ENCODE measurements at places on chromosomes 4 and X. TPM values are rescaled to one million over a fixed set of nuclear protein-coding genes. Genes with fewer than 3 reads are reported as not detected.

Gene RAB40AL
- 4.9 TPM for total RNA-seq

Gene FREM3
- total RNA-seq: not detected

Gene GRIA2
- total RNA-seq: not detected

Gene LAS1L
- 16.4 TPM for total RNA-seq

Gene FATE1
- total RNA-seq: 1.7 TPM

Gene P2RY8
- total RNA-seq: 3.5 TPM

Gene CACNA1F
- total RNA-seq: 0.21 TPM

Gene XK
- total RNA-seq: 3.5 TPM

Gene GPRASP3
- 8.3 TPM for total RNA-seq

GRCh38 chrX:7346021-7346420 lies 198.1 kb upstream of the PUDP start:
- H3K4me1 ChIP-seq: no peaks in the 10 kb centered on the region
- H3K4me3 ChIP-seq: no peak overlapping the region
- H3K27ac ChIP-seq: no peak overlapping the region
- H3K27me3 ChIP-seq: no peaks in the 10 kb centered on the region
- no peak for DNase-seq

DNA sequence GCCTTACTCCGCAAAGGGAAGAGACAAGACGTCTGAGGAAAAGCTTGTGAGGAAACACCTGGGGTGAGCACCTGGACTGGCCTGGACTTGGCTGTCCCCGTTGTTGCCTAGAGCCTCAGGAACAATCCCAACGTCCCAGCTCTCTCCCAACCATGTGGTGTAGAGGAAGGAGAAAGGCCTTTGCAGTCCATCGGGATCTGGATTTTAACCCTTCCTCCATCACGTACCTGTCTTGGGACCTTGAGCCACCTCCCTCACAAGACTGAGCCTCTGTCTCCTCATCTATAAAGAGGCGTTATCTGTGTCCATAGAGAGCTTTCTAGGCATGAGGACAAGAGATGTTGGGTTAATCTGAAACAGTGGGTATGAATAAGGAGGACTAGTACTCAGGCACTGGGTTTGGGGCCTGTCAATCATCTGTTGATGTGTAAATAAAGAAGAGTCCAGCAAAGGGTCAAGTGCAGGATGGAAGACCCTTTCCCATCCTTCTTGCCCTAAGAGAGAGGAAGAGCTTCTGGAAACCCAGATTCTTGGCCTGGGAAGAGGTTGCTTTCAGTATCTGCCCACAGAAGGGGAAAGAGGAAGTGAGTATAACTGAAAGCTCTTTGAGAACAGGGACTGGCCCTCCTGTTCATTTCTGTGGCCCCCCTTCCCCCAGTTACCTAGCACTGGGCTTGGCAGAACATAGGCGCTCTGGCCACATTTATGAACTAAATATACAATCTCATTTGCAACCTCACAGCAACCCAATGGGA lies 137.1 kb downstream of the PJA1 start:
- H3K36me3 ChIP-seq: no peaks in the 10 kb centered on the region
- DNase-seq: no peak
- peak overlapping the region; percentile 32 for H3K27ac ChIP-seq
- H3K27me3 ChIP-seq: no peaks in the 10 kb centered on the region

- H3K4me1 ChIP-seq: no peaks in the 10 kb centered on the region
- H3K4me3 ChIP-seq: no peak overlapping the region
- no peaks in the 10 kb centered on the region for H3K36me3 ChIP-seq
- H3K27me3 ChIP-seq: no peaks in the 10 kb centered on the region
- DNase-seq: no peak
- no peak overlapping the region for H3K27ac ChIP-seq
Measured at GRCh38 chr4:174826660-174827059, 2.4 kb downstream of the GLRA3 start.

GRCh38 chr4:76879731-76880364 lies 18.1 kb downstream of the SOWAHB start:
- no peaks in the 10 kb centered on the region for H3K36me3 ChIP-seq
- no peaks in the 10 kb centered on the region for H3K27me3 ChIP-seq
- no peaks in the 10 kb centered on the region for H3K4me1 ChIP-seq
- no peak overlapping the region for H3K4me3 ChIP-seq
- no peak overlapping the region for H3K27ac ChIP-seq

- no peak for DNase-seq
- H3K27ac ChIP-seq: no peak overlapping the region
- no peaks in the 10 kb centered on the region for H3K36me3 ChIP-seq
- no peak overlapping the region for H3K4me3 ChIP-seq
- H3K4me1 ChIP-seq: no peaks in the 10 kb centered on the region
- no peaks in the 10 kb centered on the region for H3K27me3 ChIP-seq
Measured at GRCh38 chrX:38570396-38570795, 9.1 kb downstream of the TSPAN7 start.

DNA sequence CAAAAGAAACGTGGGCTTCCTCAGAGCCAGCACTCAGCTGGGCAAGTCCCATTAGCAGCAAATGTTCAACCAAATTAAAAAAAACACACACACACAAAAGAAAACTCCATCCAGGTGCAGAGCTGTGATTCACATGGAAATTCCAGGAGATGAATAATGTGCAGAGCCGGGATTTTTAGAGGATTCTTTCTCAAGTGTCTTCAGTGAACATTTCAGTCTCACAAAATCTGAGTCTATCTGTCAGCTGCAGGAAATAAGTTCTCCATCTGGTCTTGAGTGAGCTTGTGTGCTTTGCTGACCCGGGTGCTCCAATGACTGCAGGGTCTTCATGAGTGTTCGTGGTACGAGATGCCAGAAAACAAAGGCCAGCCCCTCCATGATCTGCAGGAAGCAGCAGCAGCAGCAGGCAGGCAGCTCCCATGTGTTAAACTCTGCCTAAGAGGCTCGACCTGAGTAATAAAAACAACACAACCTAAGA lies 44.3 kb downstream of the RASGEF1B start:
- no peak overlapping the region for H3K4me3 ChIP-seq
- no peak for DNase-seq
- H3K27ac ChIP-seq: no peak overlapping the region
- H3K27me3 ChIP-seq: no peaks in the 10 kb centered on the region
- peaks cover 7% of the 10 kb centered on the region for H3K36me3 ChIP-seq

DNA sequence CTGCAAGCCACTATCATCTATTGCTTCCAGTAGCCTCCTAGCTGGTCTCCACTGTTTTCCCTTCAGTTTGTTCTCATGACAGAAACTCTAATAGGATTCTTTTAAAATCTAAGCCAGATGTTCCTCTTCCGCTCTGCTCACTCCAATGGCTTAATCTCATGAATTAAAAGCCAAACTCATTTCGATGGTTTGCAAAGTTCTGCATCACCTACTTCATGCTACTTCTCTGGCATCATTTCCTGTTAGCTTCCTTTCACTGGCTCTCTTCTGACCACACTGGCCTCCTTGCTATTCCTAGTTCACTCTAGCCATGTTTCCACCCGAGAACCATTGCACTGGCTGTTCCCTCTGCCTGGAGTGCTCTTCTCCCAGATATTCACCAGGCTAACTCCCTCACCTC lies 102.0 kb upstream of the LSM6 start:
- no peak overlapping the region for H3K27ac ChIP-seq
- H3K27me3 ChIP-seq: no peaks in the 10 kb centered on the region
- H3K4me3 ChIP-seq: no peak overlapping the region
- no peaks in the 10 kb centered on the region for H3K36me3 ChIP-seq
- H3K4me1 ChIP-seq: no peaks in the 10 kb centered on the region
- DNase-seq: no peak

DNA sequence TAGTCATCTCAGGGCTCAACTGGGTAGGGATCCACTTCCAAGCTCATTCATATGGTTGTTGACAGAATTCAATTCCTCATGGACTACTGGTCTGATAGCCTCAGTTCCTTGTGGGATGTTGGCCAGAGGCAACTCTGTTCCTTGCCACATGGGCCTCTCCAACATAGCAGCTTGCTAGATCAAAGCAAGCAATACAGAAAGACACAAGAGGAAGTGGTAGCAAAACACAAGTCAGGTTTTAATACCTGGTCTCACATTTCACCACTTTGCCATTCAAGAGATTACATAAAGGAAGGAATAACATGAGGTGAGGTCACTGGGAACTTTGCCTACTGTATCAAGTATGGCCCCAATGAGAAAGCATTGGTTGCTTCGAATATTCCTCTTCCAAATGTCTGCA lies 79.2 kb downstream of the PRSS12 start:
- DNase-seq: no peak
- no peaks in the 10 kb centered on the region for H3K27me3 ChIP-seq
- no peaks in the 10 kb centered on the region for H3K4me1 ChIP-seq
- H3K36me3 ChIP-seq: no peaks in the 10 kb centered on the region

DNA sequence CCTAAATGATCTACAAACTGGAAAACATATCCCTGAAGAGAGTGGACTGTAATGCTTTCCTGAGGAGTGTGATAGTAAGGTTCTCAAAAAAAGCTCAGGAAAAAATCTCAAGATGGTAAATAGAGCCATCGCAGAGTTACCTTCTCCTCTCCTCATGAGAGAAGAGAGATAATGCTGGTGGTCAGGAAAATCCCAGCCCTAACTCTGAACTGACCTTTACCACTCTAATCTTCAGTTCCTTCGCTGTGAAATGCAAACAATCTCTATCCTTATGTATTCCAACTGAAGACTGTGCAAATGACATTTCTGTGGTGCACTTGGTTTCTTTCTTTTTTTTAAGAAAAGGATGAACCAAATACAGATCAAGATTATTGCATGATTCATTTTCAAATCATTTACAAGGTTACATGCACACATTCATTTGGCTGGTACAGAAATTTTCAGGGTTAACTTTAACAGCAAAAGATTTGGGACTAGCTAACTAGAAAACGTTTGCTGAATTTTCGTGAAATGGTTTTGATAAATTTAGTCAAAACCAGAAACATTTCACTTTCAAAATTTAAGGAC lies 8.3 kb downstream of the PPM1K start:
- no peaks in the 10 kb centered on the region for H3K27me3 ChIP-seq
- H3K36me3 ChIP-seq: peaks cover 3% of the 10 kb centered on the region
- H3K4me3 ChIP-seq: no peak overlapping the region
- peaks cover 4% of the 10 kb centered on the region for H3K4me1 ChIP-seq

DNA sequence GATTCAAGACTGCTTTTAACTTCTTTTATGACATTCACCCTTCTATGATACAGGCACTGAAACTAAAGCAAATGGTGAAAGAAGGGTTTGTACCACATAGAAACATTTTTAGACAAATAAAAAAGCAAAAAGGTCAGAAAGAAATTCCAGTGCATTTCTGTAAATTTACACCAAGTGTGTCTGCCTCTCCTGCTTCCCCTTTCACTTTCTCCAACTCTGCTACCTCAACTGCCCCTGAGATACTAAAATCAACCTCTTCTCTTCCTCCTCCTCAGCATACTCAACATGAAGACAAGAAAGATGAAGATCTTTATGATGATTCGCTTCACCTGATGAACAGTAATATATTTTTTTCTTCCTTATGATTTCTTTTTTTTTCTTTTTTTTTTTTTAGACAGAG lies 187.9 kb downstream of the LRBA start:
- peaks cover 4% of the 10 kb centered on the region for H3K36me3 ChIP-seq
- peaks cover 8% of the 10 kb centered on the region for H3K4me1 ChIP-seq
- H3K27ac ChIP-seq: no peak overlapping the region
- no peak for DNase-seq
- no peak overlapping the region for H3K4me3 ChIP-seq
- H3K27me3 ChIP-seq: no peaks in the 10 kb centered on the region

GRCh38 chr4:63620271-63620670 lies 789.0 kb downstream of the TECRL start:
- no peaks in the 10 kb centered on the region for H3K27me3 ChIP-seq
- no peak for DNase-seq
- H3K27ac ChIP-seq: no peak overlapping the region
- H3K4me3 ChIP-seq: no peak overlapping the region
- H3K36me3 ChIP-seq: no peaks in the 10 kb centered on the region

GRCh38 chr4:123283371-123283895 lies 113.2 kb upstream of the SPRY1 start:
- DNase-seq: no peak
- no peak overlapping the region for H3K4me3 ChIP-seq
- H3K27ac ChIP-seq: no peak overlapping the region
- no peaks in the 10 kb centered on the region for H3K4me1 ChIP-seq
- no peaks in the 10 kb centered on the region for H3K36me3 ChIP-seq

GRCh38 chrX:1205681-1206611 lies 6.5 kb downstream of the CRLF2 start:
- peak; percentile 16 for DNase-seq
- H3K4me3 ChIP-seq: peak overlapping the region; percentile 23
- H3K4me1 ChIP-seq: peaks cover 18% of the 10 kb centered on the region
- no peak overlapping the region for H3K27ac ChIP-seq

DNA sequence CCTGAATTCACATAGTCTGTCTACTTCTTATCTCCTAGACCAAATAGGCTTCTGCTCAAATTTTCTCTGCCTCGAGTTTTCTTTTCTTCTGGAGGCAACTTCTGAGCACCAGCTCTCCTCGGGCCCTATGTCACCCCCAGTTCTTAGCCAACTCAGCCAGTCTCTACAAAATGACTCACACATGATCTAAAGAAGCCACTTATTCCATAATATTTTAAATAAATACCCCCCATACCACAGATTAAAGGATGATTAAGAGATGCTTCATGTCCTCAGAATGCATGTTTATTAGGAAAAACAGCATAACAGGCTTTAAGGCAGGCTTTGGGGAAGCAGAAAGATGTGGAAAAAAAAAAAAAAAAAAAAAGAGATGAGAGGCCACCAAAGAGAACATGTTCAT lies 36.6 kb upstream of the DDX53 start:
- no peak for DNase-seq
- H3K27me3 ChIP-seq: no peaks in the 10 kb centered on the region
- H3K36me3 ChIP-seq: no peaks in the 10 kb centered on the region
- no peak overlapping the region for H3K27ac ChIP-seq

- peaks cover 12% of the 10 kb centered on the region for H3K4me1 ChIP-seq
- no peaks in the 10 kb centered on the region for H3K36me3 ChIP-seq
- H3K27me3 ChIP-seq: no peaks in the 10 kb centered on the region
- peak; percentile 63 for DNase-seq
- H3K27ac ChIP-seq: peak overlapping the region; percentile 62
Measured at GRCh38 chrX:68989865-68990606, 161.2 kb downstream of the EFNB1 start.

- DNase-seq: peak; percentile 56
- no peak overlapping the region for H3K27ac ChIP-seq
- H3K27me3 ChIP-seq: no peaks in the 10 kb centered on the region
- H3K36me3 ChIP-seq: no peaks in the 10 kb centered on the region
Measured at GRCh38 chr4:111717921-111718320, 427.3 kb upstream of the FAM241A start.

DNA sequence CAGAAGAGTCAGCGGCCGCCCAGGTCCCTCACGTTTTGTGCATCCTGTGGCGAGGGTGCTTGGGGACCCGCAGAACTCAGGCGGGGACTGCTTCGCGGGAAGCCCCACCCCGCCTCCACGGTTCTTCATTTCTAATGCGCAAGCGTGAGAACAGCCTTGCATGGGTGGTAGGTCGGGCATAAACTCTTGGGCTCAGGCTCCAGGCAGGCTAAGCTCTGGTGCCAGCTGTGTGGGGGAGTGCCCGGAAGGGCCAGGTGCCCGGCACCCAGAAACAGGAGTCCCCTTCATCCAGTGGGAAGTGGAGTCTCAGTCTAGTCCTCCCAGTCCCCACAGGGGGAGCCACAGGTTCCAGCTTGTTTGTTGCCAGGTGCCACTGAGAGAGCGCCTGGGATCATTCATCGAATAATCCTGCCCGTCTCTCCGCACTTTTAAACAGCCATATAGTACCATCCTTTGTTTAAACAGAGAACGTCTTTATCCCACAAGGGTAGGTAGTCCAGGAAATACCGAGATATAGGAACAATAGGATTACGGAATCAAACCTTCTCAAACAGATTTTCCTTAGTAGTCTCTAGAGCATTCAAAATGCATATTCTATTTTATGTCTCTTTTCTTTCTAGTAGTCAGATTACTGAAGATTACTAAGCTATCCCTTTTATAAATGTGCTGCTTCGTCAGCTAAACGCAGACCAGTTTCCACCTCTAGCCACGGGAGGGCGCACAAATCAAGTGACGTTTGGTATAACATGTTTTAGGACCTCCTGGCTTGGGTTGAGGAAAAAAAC lies 12.7 kb upstream of the RBBP7 start:
- H3K27ac ChIP-seq: peak overlapping the region; percentile 2
- H3K4me3 ChIP-seq: peak overlapping the region; percentile 2
- peak; percentile 69 for DNase-seq
- H3K36me3 ChIP-seq: no peaks in the 10 kb centered on the region
- no peaks in the 10 kb centered on the region for H3K4me1 ChIP-seq

Data from thyroid gland (tissue), 4 donors.